ENCODE measurements at places on chromosomes 7 and 10.
A peak's percentile ranks its signal among the peaks of the same experiment; 100 is the strongest.

GRCh38 chr10:60299961-60300883 is 89.5 kb downstream of the ANK3 start:
- DNase-seq, result no peak

- no peak for DNase-seq
Measured at GRCh38 chr7:113292105-113292504, 173.8 kb upstream of the SMIM30 start.

- no peak for DNase-seq
Measured at GRCh38 chr10:90148116-90148855, 446.9 kb downstream of the KIF20B start.

GRCh38 chr7:78178319-78178718 is 379.7 kb downstream of the PHTF2 start:
- no peak for DNase-seq

GRCh38 chr10:37314350-37314749 is 189.0 kb downstream of the ANKRD30A start:
- DNase-seq, result no peak

- no peak for DNase-seq
Measured at GRCh38 chr7:155705623-155706360, 61.3 kb downstream of the RBM33 start.

DNA sequence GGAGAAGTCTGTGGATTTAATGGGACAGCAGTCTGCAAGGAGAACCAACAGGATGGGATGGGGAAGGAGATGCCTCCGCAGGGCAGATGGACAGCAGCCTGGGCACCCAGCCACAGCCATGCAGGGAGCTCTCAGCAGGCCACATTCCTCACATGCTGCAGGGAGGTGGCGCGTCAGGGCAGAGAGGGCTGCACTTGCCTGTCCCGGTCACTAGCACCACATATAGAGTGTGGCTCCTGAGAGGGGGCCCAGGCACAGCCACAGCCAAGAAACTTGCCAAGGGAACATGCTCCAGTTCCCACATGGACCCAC is 86.8 kb upstream of the ZMIZ1 start:
- no peak for DNase-seq

DNA sequence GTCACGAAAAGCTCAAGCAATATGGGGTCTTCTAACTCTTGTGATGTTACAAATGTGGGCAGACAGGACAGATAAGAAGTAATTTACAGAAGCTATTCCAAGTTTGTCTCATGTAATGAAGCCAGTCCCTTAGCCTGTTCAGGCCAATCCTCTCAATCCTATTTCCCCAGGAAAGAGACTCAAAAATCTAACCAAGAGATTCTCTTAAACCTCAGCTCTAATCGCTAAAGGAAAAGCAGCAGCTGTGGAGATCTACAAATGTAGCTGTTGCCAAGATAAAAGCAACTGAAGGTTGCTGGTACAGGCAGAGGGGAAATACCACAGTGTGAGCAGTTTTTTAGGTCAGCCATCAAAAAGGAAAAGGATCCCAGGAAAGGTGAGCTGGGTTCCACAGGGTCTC is 39.3 kb downstream of the ANK3 start:
- no peak for DNase-seq

GRCh38 chr7:142503036-142503435 is 245.2 kb upstream of the PRSS58 start:
- DNase-seq, result no peak

DNA sequence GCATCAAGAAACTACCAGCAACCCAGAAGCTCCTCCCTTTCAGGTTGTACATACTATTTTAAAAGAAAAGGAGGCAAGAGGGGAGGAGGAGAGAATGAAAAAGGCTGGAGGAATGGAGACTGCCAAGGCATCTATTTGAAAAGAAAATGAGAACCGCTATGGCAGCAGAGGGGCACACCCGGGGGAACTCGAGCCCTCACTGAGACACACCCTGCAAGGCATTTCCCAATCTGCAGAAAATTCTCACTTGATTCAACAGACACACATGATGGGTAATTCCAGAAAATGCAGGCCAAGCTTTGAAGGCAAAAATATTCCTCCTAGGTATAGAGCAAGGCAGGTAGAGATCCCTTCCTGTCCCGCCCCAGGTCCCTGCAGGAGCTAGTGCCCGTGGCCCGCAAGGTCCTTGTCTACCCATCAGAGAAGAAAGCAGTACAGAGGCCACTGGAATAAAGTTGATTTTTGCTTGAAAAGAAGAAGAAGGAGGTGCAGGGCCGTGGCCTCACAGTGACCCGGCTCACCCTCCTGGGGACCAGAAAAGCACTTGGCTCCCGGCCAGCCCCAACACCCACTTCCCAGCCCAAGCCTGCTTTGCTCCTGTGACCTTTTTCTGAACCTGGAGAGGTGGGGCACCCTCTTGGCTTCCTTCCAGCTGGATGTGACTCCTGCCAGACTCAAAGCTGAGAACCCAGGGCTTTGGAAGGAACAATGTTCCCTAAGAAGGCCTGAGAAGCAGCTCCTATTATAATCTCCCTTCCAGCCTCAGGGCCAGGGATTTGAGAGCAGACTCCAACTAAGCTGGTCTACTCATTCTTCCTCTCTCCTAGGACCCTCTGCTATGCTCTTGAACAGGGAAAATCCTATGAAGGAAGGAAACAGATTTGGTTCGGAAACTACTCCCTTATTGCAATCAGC is 6.2 kb upstream of the PIK3CG start:
- no peak for DNase-seq

DNA sequence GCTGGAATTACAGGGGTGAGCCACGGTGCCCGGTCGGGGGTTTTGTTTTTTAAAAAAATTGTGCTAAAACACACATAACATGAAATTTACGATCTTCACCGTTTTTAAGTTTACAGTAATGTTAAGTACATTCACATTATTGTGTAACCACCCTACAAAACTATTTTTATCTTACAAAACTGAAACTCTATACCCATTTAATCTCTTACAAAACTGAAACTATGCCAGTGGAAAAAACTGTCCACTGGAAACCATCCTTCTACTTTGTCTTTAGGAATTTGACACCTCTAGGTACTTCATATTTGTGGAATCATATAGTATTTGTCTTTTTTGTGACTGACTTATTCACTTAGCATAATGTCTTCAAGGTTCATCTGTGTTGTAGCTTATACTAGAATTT is 1.0 kb upstream of the PSMC2 start:
- no peak for DNase-seq

GRCh38 chr7:2927592-2927991 is 83.5 kb upstream of the GNA12 start:
- no peak for DNase-seq

DNA sequence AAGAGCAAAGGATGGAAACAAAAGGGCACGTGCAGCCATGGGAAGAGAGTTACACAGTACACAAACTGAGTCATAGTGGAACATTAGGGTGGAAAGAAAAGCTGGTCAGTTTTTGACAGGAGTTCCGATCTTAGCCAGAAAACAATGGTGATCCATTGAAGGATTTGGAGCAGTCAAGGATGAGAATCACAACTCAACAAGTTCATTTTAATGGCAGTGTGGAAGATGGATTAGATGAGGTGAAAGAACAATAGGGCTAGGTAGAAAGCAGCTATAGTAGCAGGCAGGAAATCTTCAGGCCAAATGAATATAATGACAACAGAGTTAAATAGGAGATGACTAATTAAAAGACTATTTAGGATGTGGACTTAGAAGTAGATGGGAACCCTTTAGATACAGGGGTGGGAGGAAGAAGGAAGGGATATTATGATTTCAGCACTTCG is 136.3 kb downstream of the DOCK4 start:
- no peak for DNase-seq

DNA sequence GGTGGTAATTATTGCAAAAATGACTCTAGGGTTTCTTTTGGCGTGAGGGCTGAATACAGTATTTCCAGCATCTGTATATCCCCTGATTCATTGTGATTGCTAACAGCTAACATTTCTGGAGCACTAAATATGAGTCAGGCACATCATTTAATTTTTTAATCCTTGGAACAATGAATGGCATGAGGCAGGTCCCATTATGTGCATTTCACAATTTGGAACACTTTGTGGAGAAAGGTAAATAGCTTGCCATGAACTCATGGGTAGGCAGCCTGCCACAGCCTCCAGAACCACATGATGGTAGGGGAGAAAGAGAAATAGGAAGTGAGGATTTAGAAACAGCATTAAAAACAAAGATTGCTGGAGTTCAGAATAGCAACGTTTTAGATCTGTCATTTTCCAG is 1.7 kb downstream of the NPTX2 start:
- DNase-seq, result no peak

GRCh38 chr7:75980430-75981202 is 13.8 kb downstream of the TMEM120A start:
- no peak for DNase-seq

- DNase-seq, result no peak
Measured at GRCh38 chr7:98091061-98091460, 15.6 kb upstream of the LMTK2 start.

- peak; percentile 25 for DNase-seq
Measured at GRCh38 chr10:119268871-119269506, 61.6 kb downstream of the GRK5 start.

- no peak for DNase-seq
Measured at GRCh38 chr7:155027879-155028278, 25.0 kb upstream of the PAXIP1 start.

- no peak for DNase-seq
Measured at GRCh38 chr10:101217044-101217425, 12.2 kb downstream of the LBX1 start.

DNA sequence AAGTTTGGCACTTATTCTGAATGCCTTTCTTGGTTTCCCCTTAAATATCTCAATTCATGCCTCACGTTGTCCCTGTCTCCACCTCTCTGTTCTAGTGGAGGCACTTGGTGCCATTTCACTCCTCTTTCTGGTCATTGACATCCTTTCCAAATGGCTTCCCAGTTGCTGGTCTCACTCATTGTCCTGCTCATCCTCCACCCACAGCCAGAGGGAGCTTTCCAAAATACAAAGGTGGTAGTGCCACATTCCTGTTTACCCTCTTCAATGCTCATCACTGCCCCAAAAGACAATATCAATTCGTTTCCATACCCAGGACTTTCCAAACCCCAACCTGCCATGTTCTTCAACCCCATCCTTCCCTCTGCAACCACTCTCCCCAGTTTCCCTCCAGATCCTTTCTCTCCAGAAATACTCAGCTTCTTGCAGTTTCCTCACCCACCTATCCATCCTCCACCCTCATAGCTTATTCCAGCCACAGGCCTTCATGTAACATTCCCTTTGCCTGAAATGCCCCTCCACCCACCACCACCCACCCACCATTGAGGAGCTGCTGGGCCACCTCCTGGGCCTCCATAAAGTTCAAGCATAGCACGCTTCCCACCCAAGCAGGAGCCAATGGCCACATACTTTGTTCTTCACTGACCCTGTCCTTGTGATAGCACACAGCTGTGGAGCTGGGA is 63.1 kb upstream of the ADRB1 start:
- no peak for DNase-seq

- no peak for DNase-seq
Measured at GRCh38 chr7:96739609-96740008, 30.0 kb upstream of the SEM1 start.

DNA sequence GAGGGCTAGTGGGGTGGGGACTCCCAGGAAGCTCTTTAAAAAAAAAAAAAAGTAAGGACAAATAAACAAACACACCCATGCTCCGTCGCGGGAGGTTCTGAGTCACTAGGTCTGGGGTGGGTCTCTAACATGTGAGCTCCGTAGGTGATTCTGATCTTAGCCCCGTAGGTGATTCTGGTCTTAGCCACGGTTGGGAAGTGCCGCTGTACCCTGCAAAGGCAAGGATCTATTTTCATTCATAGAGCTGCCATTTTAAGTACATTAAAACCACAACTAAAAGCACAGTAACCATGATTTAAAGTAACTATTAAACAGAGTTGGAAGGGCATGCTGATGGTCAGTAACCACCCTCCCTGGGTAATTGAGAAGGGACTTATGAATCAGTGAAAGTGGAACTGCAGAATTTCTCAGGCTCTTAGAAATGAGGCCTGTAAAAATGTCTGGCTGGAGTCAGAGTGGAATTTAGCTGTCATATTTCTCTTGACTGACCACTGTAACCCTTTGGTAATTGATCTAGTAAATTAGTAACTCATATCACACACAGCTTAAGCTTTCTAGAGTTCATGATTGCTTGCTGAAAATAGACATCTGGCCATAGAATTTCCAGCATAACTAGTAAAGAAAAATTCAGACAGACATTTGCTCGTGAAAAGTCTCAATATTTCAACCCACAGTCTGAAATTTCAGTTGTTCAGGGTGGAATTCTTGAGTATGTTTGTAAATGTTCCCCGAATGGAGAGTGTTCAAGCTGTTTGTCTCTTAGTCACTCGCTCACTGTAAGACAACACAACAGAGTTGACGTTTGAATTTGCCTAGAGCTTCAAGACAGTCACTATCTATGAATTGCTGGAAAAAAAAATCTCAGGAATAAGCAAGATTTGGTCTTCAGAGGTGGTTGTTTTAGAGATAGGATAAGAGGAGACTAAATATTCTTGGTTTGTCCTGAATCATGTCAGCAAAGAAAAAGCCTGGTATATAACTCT is 34.2 kb upstream of the TCF7L2 start:
- no peak for DNase-seq

GRCh38 chr7:44667190-44667589 is 60.8 kb downstream of the OGDH start:
- no peak for DNase-seq

DNA sequence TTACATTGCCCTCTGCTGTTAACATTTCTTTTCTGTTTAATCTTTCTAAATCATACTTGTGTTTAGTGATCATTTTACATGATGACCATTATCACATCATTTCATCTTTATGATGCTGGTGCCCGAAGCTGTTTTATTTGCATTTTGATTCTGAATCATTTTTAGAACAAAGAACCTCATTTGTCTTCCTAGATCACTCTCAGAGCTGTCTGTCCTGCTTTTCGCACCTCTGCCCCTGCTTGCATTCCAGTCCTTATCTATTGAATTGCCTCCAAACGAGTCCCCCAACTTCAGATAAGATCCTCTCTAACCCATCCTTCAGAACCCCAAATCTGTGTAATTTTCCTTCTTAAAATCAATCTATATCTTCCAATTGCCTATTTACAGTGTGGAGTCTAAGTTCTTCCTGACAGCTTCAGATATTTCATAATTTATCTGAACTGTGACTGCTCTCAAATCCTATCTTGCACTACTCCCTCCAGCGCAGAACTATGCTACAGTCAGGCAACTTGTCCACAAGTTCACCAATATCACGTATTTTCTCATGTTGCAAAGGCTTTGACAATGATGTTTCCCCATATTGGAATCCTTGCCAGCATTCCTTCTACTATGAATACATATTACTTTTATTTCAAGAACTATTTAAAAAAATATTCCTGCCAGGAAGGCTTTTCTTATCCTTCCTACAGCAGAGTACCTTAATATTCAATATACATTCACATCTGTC is 346.5 kb upstream of the CACNA2D1 start:
- no peak for DNase-seq

Measured in activated CD4-positive, alpha-beta T cell treated with anti-CD3 and anti-CD28 coated beads, Interleukin-2, amount 50 U/mL, for 24 hours (primary cell).